ENCODE measurements at places on chromosomes 1 and 21.

DNA sequence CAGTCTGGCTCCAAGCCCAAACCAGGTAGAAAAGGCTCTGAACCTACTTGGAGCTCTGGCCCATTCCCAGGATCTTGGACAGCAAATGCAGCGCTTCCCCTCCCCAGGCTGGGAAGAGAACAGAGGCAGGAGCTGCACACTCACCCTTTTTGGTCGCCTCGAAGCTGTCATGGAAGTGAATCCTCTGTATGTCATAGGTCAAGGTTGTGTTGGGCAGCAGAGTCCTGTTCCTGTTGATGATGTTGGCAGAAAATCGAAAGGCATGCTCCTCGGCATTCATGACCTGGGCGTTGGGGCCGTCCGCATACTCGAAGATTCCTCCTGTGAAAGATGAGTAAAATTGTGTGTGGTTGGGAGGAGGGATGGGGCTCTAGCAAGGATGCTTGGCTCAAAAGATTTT is 143.5 kb downstream of the GRIK3 start:
- no peak for DNase-seq

DNA sequence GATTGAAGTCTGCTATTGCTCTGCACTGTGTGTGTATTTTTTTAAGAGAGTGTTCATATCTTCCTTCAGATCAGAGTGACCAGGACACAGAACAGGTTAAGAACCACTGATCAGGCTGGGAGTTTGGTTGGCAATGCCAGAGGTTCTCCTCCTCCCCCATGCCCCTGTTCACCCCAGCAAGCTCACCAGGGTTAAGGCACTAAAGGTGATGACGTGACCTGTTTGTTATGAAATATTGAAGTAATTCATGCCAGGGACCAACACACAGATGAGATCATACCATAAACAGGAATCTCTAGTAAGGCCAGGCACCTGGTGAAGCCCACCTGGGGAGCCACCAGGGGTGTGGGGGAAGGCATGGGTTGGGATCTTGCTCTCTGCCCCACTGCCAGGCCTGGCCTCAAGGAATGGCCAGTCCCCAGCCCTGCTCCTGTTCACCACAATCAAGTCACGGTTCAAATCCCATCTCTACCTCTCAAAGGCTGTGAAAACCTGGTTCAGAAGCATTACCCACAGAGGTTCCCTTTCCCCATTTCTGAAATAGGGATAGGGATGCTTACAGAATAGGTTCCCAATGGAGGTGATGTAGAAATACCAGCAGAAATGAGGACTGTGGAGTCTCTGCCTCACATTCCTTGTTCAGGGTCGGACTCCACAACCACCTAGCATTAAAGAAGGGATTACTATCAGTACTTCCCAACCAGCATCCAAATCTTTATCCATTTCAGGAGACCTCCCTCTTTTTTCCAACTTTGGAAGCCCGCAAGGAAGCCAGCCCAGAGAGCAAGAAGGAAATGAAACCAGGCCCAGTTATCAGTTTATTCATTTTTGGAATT is 2.4 kb downstream of the ID3 start:
- DNase-seq = peak; percentile 27

- peak; percentile 15 for DNase-seq
Observed at GRCh38 chr1:26717017-26717491, 21.2 kb downstream of the ARID1A start.

GRCh38 chr1:157390651-157391050 is 161.7 kb downstream of the FCRL5 start:
- no peak for DNase-seq
